ENCODE measurements at places on chromosomes 1 and 21. TPM values are rescaled to one million over a fixed set of nuclear protein-coding genes. Genes with fewer than 3 reads are reported as not detected.

The ERICH3 gene
- polyA plus RNA-seq = not detected

The NTMT2 gene
- polyA plus RNA-seq = not detected

The SPRR5 gene
- polyA plus RNA-seq = not detected

The STIL gene
- polyA plus RNA-seq = 0.15 TPM

The KCNJ9 gene
- polyA plus RNA-seq = not detected

The DEPDC1 gene
- 0.31 TPM for polyA plus RNA-seq

The CCDC28B gene
- 14.7 TPM for polyA plus RNA-seq

The PDC gene
- polyA plus RNA-seq = not detected

The S1PR1 gene
- 203 TPM for polyA plus RNA-seq
